ENCODE measurements at places on chromosomes 1 and 21.

GRCh38 chr1:186683652-186684410 is 3.6 kb upstream of the PTGS2 start:
- no peak for DNase-seq

DNA sequence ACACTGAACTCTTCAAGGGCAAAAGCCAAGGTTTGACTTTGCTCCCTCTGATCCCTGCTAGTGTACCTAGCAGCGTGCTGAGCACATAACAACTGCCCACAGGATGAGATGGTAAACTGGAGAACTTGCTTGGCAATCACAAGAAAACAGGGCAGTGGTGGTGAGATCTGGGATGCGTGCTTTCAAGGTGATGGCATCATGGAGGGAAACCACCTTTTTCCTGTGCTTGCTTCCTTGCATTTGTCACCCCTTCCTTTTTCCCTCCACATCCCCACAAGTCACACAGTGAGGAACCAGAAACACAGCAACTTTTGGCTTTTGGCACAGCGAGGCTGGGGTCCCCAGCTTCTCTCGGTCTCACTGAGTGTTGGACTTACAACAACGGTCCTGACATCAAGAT is 31.4 kb upstream of the BECN2 start:
- DNase-seq = no peak

DNA sequence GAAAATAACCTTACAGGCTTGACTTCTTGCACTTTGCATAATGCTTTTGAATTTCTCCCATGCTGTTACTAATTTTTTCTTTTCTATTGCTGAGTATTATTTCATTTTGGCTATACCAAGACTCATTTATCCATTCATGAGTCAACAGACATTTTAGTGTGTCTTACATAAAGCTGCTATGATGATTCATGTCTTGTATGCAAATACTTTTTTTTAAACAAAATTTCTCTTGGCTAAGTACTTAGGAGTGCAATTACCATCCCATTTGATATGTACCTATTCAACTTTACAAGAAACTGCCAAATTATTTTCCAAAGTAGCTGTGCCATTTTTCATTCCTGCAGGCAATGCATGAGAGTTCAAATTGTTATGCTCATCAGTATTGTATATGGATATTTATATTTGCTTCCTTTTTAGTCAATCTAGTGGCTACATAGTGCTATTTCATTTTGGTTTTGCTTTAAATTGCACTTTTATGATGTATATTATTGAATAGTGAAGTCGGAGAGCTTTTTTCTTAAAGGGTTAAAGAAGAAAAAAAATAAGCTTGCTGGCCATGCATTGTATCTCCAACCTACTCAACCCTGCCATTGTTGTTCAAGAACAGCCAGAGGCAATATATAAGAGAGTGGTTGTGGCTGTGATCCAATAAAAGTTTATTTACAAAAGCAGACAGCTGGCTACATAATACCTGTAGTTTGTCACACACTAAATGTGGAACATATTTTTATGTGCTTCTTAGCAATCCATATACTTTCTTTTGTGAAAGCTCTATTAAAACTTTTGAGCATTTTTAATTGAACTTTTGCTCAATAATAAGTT is 862.8 kb downstream of the KCNT2 start:
- no peak for DNase-seq

- no peak for DNase-seq
These were observed 29.5 kb downstream of the C21orf91 start for GRCh38 chr21:17789656-17790055.

GRCh38 chr1:90864681-90865080 is 147.6 kb upstream of the BARHL2 start:
- no peak for DNase-seq

DNA sequence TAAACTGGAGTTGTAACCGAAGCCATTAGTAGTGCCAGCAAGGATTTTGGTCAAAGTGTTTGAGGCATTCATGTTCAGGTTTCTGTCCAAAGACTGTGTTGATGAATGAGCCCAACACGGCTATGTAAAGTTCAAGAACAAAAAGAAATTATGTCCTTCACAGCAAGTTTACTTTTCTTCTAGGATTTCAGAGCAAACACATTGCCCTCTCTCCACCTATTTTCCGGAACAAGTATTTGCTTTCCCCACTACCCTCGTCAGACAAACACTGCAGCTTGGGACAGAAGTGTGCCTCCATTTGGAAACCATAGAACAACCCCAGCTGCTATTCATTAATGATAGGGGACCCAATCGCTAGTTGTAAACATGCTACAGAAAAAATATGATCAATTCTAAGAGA is 151.4 kb upstream of the C1orf105 start:
- DNase-seq = no peak

GRCh38 chr1:94831641-94832040 is 11.5 kb downstream of the SLC44A3 start:
- no peak for DNase-seq

- DNase-seq = no peak
These were observed 15.3 kb downstream of the BECN2 start for GRCh38 chr1:241972703-241973369.

DNA sequence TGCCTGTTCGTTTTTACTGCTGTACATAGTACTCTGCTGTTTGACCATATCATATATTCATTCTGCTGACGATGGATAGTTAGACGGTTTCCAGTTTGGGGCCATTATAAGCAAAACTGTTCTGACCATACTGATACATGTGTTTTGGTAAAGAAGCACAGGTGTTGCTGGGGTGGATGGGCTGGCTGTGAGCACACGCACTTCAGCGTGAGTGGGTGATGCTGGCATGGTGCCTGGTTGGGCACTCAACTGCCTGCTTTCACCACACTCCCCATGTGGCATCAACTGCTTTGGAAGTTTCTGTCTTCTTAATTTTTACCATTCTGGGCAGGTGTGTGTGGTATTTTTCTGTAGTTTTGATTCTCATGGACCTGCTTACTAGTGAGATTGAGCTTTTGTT is 37.3 kb downstream of the ADARB1 start:
- no peak for DNase-seq

DNA sequence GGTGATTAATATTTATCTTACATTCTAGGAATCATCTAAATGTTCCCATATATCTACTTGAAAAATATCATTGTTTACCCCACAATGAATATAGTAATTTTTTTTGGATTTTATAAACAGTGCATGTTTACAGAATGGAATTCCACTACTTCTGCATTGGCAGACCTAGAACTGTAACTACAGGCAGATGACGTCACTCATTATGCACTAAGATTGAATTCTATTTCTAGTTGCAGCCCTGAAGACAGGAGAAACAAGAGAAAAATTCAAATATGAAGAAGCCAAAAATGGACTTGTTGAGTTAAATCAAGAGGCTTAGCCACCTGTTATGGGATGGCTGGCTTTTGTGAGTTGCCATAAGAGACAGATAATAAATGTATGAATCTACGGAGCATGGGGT is 364.7 kb downstream of the PCP4 start:
- DNase-seq = no peak

- no peak for DNase-seq
These were observed 199.7 kb downstream of the TBX15 start for GRCh38 chr1:118788463-118788862.

DNA sequence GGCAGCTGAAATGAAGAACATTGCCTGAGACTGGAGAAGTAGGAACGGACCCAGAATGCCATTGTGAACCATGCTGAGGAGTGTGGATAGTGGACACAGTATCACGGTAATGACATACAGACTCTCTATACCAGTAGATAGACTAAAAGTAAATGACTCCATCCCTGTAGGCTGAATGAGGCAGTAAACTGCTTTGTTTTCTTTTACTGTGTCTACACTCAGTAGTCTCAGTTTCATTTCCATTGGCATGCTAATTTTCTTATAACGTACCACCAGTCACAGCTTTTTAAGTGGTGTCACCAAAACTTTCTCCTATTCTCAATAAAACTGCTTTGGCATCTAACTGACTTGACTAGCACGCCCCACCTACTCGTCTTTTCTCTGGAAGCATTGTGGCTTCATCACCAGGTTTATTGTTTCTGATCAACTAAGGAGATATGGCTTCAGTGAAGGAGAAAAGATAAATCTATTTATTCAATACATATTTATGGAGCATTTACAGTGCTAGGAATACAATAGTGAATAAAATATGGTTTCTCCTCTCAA is 8.4 kb upstream of the ZNF697 start:
- DNase-seq = no peak

GRCh38 chr1:78370356-78370755 is 120.4 kb upstream of the PTGFR start:
- no peak for DNase-seq

DNA sequence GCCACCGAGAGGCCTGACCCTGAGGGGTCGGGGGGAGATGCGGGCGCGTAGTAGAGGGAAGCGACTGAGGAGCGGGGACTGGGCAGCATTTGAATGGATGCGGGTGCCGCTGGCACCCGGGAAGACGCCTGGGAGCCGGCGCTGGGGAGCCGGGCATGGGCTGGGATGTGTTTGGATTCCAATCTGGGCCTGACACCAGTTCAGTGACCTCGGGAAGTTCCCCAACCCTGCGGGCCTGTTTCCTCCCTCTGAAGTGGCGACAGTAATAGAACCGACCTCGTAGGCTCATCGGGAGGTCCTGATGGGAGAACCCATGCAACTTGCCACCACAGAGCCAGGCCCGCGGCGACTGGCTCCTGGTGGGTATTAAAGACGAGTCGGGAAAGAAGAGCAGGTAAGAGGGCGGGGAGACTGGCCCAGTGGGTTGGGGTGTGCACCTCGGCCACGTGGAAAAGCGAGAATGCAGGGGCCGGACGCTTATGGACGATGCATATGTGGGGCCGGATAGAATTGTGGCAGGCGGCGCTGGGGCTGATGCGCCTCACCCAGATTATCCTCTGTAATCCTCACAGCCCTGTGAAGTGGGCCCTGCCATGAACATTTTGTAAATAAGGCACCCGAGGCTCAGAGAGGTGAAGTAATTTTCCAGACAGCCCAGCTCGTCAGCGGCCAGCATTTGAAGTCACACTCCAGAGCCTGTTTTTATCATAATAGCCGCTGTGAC is 105.8 kb downstream of the SLC16A1 start:
- no peak for DNase-seq

DNA sequence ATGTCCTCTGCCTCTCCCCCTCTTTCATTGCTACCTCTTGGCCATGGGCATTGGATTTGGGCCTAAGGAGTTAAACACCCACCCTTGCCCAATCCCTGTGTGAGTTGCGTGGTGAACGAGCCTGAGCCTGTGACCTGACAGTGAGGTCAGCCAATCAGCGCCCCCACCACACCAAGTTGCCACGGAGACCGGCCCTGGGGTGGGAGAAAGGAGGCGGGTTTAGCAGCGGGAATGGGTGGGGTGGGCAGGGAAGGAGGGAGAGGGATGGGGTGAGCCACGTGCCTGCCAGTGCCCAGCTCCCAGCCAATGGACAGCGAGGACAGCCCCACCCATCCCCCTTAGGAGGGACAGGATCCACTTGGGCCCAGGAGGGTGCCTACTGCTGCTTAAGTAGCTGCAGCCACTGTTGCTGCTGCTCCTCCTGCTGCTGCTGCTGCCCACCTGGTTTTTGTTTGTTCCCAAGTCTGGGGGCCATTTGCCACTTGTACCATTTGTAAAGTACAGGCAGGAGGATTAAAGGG is 9.5 kb downstream of the ZBTB7B start:
- no peak for DNase-seq

All from esophagus squamous epithelium (tissue), 5 donors.